ENCODE measurements at places on chromosomes 12 and 14. TPM values are rescaled to one million over a fixed set of nuclear protein-coding genes. Genes with fewer than 3 reads are reported as not detected.

Gene JAG2
- 0.48 TPM for total RNA-seq

Gene CNTN1
- 1.7 TPM for total RNA-seq

Gene ADAM21
- 0.32 TPM for total RNA-seq

Gene LHX5
- not detected for total RNA-seq

Gene ZNF891
- 0.39 TPM for total RNA-seq

Gene ADAMTS20
- 0.24 TPM for total RNA-seq

Gene NGB
- total RNA-seq, result not detected

Gene ARMH4
- 1.6 TPM for total RNA-seq

Gene PAPOLA
- total RNA-seq, result 87.9 TPM

Gene TIMM9
- 42.3 TPM for total RNA-seq

Gene LALBA
- total RNA-seq, result not detected

Gene TTC6
- total RNA-seq, result not detected

Gene LPAR5
- total RNA-seq, result not detected

Gene BAZ2A
- 29.7 TPM for total RNA-seq

Gene DPPA3
- total RNA-seq, result not detected

Gene MAPK1IP1L
- total RNA-seq, result 64.2 TPM

Gene FAM234B
- 8.1 TPM for total RNA-seq

Gene BCL11B
- total RNA-seq, result 0.13 TPM

Gene RERG
- total RNA-seq, result 0.26 TPM

Gene PGF
- 14.6 TPM for total RNA-seq

Gene FGF6
- not detected for total RNA-seq

Gene MYO1A
- total RNA-seq, result not detected

Gene CDKL1
- 2.3 TPM for total RNA-seq

Gene GDF3
- total RNA-seq, result not detected

Gene LMNTD1
- total RNA-seq, result not detected

Gene GALNT16
- total RNA-seq, result 1.0 TPM

Gene C14orf132
- total RNA-seq, result 22.0 TPM

Gene ALDH1L2
- 35.3 TPM for total RNA-seq

Gene ZNF385A
- total RNA-seq, result 3.2 TPM

Gene NKX2-8
- not detected for total RNA-seq

Gene SMIM41
- total RNA-seq, result 50.8 TPM

Gene ZC3H10
- total RNA-seq, result 3.4 TPM

Gene KLHDC1
- 2.2 TPM for total RNA-seq

Gene KRT1
- not detected for total RNA-seq

Gene PTGES3
- total RNA-seq, result 113 TPM

Gene MGP
- total RNA-seq, result 13.6 TPM
